Activated CD4-positive, alpha-beta T cell treated with anti-CD3 and anti-CD28 coated beads, Interleukin-2, amount 50 U/mL, for 16 hours (primary cell): ENCODE measurements at places on chromosomes 2 and 18.
A peak's percentile ranks its signal among the peaks of the same experiment; 100 is the strongest.

- DNase-seq = no peak
These were observed 79.0 kb downstream of the ALPK2 start for GRCh38 chr18:58549814-58550339.

GRCh38 chr2:43313642-43314017 lies 87.2 kb upstream of the ZFP36L2 start:
- DNase-seq = no peak

GRCh38 chr18:69000366-69000765 lies 202.5 kb downstream of the CCDC102B start:
- no peak for DNase-seq

DNA sequence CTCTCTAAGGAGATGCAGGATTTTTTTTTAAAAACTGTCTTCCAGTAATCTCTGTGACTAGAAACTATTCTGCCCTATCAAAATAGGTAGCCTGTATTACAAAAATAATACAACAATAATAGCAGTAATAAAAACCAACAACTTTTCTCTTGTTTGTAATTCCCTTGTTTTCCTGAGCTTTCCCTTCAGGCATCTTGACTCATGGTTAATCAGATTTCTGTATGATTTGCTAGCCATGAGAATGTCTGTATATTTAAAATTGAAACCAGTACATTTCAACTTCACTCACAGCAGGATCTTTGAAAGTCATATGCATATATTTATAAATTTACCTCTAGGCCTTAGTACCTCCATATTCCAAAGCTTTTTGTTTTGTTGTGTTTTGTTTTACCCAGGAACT lies 38.2 kb downstream of the SLC4A10 start:
- DNase-seq = no peak

DNA sequence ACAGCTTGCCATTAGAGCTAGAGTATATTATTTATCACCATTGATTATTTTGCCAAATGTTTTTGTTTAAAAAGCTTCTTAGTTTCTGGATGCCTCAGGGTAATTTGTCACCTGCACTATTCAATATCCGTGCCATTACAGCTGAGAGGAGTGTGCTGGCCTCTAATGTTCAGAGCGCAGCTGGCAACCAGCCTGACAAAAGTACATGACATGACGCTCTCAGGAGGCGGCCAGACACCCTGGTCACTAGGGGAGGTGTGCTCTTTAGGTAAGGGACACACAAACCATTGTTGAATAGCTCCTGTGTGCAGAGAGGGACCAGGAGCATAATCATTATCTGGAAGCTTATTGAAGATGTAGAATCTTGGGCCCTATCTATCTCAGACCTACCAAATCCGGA lies 20.3 kb downstream of the LIMS1 start:
- DNase-seq = no peak

GRCh38 chr2:36427790-36428243 lies 72.2 kb downstream of the CRIM1 start:
- DNase-seq = no peak

DNA sequence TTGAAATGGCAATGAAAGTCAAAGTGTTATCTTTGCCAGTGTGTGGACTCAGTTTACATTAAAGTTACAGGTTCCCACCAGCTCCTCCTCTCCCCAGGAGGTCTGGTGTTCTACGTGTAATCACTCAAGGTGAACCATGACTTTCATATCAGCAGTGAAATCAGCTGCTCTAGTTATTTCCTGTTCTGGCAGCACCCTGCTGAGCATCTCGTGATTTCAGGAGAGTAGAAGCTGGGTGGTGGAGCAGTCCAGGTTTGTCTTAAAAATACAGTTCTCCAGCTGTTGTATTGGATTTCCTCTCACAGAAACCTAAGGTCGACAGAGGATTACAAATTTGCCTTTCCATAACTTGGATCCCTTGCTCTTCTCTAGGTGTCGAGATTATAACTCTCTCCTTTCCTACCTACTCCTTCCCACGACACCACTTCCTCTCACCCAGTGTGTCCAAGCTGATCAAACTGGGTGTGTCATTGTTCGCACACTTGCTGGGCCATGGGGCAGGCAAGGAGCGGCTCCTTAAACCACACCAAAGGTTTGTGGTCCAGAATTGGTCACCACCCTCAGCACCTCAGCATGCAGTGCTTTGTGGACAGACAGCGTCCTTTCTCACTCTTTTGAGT lies 13.0 kb upstream of the ARHGAP25 start:
- DNase-seq = peak; percentile 81

DNA sequence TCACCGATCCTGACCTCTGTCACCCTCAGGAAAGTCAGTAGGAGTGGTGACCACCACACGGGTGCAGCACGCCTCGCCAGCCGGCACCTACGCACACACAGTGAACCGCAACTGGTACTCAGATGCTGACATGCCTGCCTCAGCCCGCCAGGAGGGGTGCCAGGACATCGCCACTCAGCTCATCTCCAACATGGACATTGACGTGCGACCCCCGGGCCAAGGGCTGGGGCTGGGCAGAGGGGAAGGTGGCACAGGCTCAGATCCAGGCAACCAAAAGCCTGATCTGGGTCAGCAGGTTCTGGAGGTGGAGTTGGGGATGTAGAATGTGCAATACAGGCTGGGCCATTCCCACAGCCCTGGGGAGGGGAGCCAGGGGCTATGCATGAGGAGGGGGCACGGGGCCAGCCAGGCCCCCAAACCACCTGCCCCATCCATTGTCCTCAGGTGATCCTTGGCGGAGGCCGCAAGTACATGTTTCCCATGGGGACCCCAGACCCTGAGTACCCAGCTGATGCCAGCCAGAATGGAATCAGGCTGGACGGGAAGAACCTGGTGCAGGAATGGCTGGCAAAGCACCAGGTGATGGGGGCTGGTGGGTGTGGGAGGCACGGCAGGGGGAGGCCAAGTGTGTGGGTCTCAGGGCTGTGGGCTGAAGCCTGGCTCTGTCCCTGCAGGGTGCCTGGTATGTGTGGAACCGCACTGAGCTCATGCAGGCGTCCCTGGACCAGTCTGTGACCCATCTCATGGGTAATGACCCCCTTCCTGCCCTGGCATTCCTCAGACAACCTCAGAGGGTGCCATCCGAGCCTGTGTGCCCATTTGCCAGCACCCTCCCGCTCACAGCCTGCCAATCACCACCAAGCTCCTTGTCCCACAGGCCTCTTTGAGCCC lies 1.4 kb downstream of the ALPI start:
- no peak for DNase-seq

DNA sequence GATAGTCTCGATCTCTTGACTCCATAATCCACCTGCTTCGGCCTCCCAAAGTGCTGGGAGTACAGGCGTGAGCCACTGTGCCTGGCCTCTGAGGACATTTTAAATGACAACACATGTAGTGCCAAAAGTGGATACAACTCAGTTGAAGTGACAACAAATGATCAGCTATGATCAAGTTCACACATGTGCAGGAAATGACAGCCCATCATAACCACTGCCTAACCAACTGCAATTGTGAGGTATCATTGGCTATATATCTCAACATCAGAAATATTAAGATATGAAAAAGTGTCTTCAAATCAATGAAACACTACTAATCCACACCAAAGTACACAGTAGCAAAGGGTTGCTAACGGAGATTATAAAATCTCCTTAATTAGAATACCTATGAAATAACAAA lies 84.8 kb downstream of the DTNB start:
- DNase-seq = no peak

DNA sequence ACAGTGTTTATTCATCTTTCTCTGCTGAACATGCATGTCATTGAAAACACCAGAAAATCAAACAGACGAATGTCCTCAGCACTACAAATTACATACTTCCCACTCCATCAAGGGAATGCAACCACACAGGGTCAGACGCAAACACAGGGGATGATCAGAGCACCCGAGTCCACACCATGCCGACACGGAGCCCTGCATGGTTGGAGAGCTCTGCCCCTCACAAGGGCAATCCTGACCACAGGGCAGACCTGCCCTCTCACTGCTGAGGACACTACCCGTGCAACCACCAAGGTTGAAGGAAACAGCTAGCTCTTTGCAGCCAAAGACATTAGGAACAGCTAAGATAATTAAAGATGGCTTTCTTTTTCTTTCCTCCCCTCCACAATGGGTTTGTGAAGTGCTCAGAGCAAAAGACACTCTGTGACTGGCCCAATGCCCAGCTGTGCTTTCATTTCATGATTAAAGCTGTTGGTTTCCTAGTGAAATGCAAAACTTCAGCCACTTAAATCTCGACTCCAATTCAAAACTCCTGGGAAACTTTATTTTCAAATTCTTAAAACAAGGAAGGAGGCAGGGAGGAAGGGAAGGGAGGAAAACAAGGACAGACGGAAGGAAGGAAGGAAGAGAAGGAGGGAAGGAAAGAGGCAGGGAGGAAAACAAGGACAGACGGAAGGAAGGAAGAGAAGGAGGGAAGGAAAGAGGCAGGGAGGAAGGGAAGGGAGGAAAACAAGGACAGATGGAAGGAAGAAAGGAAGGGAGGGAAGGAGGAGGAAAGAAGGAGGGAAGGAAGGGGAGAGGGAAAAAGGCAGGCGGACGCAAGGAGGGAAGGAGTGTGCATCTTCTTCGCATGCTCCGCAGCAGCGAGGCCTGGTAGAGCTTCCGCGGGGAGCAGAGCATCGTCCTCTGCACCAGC lies 65.8 kb downstream of the NDUFA10 start:
- no peak for DNase-seq

GRCh38 chr18:31598021-31598805 lies 6.5 kb downstream of the TTR start:
- DNase-seq = no peak

- DNase-seq = peak; percentile 45
These were observed 1.5 kb downstream of the SLC39A10 start for GRCh38 chr2:195658541-195658890.

DNA sequence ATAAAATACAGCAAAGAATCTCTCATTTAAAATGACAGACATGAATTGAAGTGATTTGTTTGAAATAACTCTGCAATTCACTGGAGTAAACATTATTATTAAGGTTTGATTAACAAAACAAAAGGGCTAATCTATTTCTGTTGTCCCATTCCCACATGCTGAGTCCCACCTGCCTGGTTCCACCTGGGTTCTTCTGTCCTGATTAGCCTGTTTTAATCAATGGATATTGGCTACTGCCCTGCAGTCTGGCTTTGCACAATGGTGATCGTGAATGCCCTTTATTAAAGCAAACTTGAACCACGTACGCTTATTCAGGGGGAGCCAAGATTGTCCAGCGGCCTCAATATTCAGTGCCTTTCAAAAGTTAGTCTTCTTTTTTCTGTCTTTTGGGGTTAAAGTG lies 72.8 kb upstream of the CDH19 start:
- no peak for DNase-seq

DNA sequence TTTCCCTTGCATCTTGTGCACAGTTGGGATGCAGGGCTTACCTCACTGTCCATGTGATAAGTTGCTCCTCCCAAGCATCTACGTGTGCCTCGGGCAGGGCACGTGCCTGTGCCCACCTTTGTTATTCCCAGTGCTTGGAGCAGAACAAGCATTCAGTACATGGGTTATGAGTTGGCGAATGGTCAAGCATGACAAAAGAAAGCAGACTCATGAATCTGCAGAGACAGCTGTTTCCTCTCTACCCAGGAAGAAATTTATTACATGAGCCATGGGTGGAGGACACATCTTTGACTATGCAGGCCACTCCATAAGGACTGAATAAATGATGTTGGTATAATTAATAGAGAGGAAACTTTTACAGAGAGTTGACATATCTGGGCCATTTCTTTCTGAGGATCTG lies 127.8 kb downstream of the TPGS2 start:
- DNase-seq = no peak

DNA sequence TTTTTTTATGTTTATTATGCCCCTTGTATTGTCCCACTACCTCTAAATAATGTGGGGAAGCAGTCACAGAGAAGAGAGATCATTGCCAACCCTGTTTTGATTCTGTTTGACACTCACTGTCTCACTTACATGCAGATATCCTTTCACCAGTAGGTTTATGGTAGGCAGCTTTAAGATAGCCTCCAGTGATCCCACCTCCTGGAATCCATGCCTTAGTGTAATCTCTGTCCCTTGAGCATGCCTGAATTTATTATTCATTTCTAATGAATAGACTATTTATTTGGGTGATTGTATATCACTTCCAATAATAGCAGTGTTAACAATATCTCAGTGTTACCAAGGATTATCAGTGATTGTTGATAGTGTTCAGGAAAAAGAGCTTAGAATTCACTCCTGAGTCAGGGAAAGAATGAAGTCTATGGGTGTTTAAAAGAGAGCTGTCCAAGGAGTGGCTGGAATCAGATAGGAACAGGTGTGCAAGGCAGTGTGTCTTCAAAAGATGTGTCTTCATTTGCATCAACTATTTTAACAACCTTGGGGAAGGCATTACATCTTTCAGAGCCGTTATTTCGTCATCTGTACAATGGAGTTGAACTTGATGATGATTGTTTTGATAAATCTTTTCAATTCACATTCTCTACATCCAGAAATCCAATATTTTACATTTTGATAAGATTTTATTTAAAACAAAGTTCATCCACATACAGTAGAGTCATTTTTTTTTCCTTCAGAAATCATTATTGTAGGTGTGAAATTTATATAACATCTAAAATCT lies 31.9 kb downstream of the PKP4 start:
- no peak for DNase-seq

- DNase-seq = no peak
These were observed 24.4 kb upstream of the ERMN start for GRCh38 chr2:157349949-157350515.

GRCh38 chr18:39843546-39843945 lies 2111.5 kb upstream of the PIK3C3 start:
- DNase-seq = no peak

DNA sequence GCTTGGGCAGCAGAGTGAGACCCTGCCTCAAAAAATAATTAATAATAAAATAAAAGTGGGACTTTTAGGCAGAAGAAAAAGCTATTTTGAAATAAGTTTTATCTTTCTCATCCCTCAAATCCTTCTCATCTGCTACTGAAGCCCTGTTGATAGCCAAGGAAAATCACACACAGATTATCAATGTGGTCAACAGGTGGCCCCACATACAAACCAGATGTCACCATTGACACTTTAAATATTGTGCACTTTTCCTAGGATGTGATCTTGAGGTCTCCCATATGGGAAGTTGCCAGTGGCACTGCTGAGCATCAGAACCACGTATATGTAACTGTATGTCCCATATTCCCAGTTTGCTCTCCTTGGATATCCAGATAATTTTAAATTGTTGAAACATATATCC lies 64.6 kb downstream of the KCTD18 start:
- no peak for DNase-seq

- no peak for DNase-seq
These were observed 186.9 kb downstream of the MYO1B start for GRCh38 chr2:191432121-191432520.

DNA sequence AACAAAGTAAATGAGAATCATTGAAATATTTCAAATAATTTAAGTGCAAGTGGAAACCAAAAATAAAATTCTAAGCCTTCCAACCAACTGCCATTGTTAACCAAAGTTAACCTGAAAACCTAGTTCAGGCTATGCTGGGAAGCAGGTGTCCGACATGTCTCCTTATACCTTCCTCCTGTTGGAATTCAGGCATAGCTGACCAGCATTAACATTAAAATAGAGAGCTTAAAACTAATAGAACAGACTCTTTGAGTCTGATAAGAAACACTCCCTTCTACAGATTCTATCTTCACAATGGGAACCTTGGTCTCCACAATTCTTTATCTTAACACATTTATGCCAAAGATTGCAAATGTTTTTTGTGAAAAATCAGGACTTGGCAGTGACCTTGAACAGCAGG lies 1004.9 kb upstream of the NRXN1 start:
- no peak for DNase-seq
